ENCODE measurements at places on chromosomes 1 and 21.

DNA sequence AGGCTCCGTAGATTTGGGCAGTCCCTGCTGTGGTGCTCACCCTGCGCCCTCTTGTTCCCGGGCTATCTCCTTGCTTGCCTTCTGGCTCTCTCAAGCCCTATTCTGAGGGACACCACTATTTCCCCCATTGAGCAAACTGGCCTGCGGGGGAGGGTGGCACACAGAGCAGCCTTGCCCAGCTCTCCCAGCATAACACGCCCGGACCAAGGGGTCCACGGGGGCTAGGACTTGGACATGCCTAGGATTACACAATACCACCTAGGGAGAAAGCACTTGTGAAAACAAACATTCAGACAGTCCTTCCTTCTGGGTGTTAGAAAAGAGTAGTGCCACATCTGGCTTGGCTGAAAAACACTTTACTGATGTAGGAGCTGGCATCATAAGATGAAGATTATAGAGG is 7.4 kb downstream of the TADA1 start:
- DNase-seq = no peak

GRCh38 chr1:109909561-109909960 is 1.1 kb upstream of the CSF1 start:
- DNase-seq = no peak

GRCh38 chr1:67052741-67053534 is 1.0 kb downstream of the SLC35D1 start:
- no peak for DNase-seq

DNA sequence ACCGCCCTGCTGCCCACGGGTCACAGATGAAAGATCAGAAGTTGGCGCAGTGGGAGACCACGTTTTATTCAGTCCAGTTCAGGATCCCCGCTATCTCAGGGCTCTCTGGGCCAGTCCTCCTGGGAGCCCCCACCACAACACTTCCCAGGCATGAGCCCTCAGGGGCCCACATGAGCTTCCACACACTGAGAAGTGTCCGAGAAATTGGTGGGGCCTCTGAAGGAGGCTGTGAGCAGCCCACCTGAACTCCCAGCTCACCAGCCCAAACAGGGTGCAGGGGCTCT is 12.1 kb downstream of the TRIM46 start:
- DNase-seq = no peak

DNA sequence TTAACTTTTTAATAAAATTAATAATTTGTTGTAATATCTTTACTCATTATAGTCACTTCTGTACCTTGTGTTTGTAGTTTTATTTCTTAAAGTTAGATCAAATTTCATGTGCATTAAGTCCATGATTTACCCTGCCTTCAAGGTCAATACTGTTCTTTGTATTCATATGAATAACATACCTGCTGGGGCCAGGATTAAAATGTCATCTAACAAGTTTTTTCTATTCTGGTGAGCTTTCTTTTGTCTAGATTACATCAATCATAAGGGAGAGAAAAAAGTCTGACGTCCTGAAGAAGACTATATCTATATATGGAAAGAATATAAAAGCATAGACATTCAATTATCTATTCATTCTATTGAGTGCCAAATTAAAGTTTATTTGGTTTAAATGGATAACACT is 232.6 kb downstream of the COL11A1 start:
- DNase-seq = no peak

DNA sequence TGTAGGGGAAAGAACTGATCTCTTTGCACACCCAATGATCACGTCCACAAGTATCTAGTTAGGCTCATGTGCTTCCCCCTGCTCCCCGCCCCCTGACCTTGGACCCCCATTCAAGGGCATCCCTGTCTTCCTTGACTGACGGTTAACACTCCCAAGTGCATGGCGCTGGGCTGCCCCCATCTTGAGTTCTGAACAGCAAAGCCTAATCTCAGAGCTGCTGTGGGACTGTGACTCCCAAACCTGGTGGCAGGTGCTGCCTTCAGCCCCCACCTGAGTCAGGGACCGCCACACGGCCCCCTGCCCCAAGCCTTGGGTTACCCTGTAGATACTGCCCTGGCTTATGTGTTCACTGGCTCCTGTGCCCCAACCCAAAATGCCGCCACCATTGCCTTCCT is 925 bp downstream of the TNNI1 start:
- DNase-seq = no peak

GRCh38 chr1:81937791-81938450 is 137.2 kb downstream of the ADGRL2 start:
- no peak for DNase-seq

DNA sequence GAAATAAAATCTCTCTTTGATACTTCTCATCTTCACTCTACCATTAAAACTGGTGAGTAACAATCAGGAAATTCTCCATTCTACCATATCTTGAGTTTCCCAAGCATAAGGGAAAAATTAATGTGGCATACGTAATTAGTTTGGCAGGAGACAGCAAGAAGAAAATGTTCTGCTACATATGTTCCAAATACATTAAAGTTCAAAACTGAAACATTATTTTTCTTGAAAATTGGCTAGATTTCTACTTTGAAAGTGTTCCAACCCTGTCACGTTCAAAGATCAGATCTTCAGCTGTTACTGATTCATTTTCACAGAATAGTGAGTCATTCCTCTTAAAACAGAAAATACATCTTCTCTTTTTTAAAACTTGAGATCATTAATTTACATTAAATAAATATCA is 48.5 kb downstream of the PIGK start:
- DNase-seq = no peak

Data from stimulated activated CD4-positive, alpha-beta T cell treated with anti-CD3 and anti-CD28 coated beads, Interleukin-12 subunit alpha, Interleukin-12 subunit beta, amount 100 ng/mL, for 24 hours (primary cell).